ENCODE measurements at places on chromosomes 13 and 19.

- no peak for DNase-seq
Observed at GRCh38 chr19:31421856-31422255, 72.6 kb upstream of the TSHZ3 start.

DNA sequence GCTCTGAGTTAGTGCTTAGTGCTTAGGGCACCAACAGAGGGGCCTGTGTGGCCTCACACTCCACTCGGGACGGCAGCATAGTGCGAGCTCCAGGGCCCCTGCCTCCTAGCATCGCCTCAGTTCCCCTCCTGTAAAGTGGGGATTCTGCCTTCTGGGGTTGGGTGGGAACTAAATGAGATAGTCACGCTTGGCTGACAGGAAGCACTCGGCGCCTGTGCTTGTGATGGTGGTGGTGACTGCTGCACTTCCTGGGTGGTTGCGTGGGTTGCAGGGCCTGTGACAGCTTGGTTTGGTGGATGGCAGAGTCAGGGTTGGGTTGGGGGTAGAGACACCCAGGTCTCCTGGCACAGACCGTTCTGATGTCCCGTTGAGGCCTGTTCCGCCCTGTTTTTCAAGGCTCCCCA is 7.7 kb downstream of the PLEKHF1 start:
- no peak for DNase-seq

DNA sequence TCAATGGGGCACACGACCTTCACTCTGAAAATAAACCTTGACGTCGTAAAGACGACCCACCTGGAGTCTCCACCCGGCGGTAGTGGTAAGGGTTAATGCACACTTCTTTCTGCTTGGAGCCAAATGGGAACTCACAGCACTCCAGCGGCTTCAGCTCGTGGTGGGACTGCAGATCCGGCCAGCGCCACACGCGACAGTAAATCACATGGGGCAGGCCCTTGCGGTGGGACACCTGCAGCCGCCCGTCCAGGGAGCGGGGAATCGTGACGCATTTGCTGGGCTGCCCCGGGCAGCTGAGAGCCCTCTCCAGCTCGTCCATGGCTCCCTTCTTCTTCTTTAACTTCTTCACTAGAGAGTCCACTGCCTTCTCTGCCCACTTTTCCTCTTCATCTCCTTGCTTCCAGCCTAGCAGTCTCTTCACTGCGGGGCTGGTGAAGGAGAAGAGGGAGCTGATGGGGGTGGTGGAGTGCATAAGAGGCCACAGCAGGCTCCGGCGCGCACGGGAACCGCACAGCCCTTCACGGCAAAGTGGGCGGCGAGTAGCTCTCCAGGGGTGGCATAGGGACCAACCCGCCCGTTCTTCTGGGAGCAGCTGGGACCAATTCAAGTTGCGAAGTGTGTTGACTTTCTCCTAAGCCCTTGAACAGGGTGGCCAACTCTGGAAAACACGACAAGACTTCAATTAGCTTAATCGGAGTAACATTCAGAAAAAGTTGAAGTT is 40.7 kb downstream of the SMAD9 start:
- DNase-seq = no peak

GRCh38 chr19:47094557-47095475 is 18.8 kb downstream of the ZC3H4 start:
- no peak for DNase-seq

- DNase-seq = no peak
Observed at GRCh38 chr19:9667898-9668297, 7.0 kb downstream of the ZNF562 start.

- DNase-seq = no peak
Observed at GRCh38 chr19:5951338-5951861, 26.5 kb downstream of the RANBP3 start.
